Type B pancreatic cell (in vitro differentiated cells): ENCODE measurements at places on chromosomes 2 and 18. TPM values are rescaled to one million over a fixed set of nuclear protein-coding genes. Genes with fewer than 3 reads are reported as not detected.

DNA sequence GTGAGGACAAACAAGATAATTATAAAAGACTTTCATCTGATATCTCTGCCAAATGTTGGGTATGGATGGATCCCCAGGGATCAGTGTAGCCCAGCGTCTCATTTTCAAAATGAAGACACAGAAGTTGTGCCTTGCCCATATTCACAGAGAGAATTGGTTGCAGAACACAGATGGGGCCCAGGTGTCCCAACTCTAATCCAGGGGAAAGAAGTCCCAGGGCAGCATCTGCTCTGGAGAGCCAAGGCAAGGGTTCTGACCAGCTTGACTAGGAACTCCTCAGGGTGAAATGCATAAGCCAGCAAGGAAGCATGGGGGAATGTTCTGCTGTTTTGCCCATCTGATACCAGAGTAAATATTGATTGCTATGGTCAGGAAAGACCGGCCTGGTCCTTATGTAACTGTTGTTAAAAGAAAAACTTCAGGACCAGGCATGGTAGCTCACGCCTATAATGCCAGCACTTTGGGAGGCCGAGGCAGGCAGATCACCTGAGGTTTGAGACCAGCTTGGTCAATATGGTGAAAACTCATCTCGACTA is 68.7 kb upstream of the CABLES1 start:
- no peak for DNase-seq

- no peak for DNase-seq
Observed at GRCh38 chr2:218262237-218262600, 1.4 kb downstream of the GPBAR1 start.

DNA sequence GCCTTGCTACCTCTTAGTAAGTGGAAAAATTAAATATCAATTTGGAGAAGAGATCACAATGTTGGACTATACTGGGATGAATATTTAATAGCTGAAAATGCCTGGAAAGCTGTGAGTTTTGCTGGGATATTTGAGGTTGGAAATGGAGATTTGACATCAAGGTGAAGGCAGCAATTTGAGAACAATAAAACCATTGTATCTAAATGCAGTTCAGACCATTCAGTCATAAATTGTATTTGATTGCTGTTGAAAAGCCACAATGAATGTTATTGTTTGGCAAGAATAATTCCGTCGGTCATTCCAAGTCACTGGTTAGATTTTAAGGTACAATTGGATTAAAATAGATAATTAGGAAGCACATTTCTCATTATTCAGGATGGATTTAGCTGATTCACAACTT is 325.6 kb downstream of the HRH4 start:
- no peak for DNase-seq

DNA sequence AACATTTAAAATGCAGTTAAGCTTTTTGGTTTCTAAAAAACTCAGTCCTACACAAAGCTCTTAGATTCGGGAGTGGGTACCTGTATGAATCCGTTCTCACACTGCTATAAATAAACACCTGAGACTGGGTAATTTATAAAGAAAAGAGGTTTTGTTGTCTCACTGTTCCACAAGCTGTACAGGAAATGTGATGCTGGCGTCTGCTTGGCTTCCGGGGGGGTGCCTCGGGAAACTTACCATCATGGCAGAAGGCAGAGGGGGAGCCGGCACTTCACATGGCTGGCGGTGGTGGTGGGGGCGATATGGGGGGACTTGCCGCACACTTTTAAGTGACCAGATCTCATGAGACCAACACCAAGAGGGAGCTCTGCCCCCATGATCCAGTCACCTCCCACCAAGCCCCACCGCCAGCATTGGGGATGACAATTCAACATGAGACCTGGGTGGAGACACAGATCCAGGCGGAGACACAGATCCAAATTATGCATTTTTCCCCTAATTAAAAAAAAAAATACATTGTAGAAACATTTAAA is 222.5 kb downstream of the GBX2 start:
- DNase-seq, result no peak

Gene TXNL1
- total RNA-seq, result 59.3 and 78.0 TPM in 2 replicates

Gene CFC1
- total RNA-seq, result 25.5 and 27.1 TPM in 2 replicates

Gene MRO
- total RNA-seq, result 1.2 and 8.6 TPM in 2 replicates

- no peak for DNase-seq
Observed at GRCh38 chr2:15736396-15737180, 144.9 kb downstream of the DDX1 start.

Gene UGT1A10
- total RNA-seq, result not detected in 2 replicates

Gene TRIB2
- total RNA-seq, result 40.1 and 90.9 TPM in 2 replicates

- no peak for DNase-seq
Observed at GRCh38 chr2:117085737-117086136, 728.8 kb upstream of the DDX18 start.

Gene POLR1A
- total RNA-seq, result 54.9 and 57.6 TPM in 2 replicates

- DNase-seq, result no peak
Observed at GRCh38 chr2:241509155-241509784, 886 bp upstream of the STK25 start.

- DNase-seq, result no peak
Observed at GRCh38 chr2:20803974-20804373, 18.9 kb downstream of the LDAH start.

Gene SLC9A2
- total RNA-seq, result 6.3 and 10.0 TPM in 2 replicates

Gene GCKR
- 0.65 and 2.2 TPM in 2 replicates for total RNA-seq

Gene FER1L5
- 0.75 TPM in 1 of 2 replicates, not detected in the other for total RNA-seq

Gene PMAIP1
- 16.5 and 24.4 TPM in 2 replicates for total RNA-seq

Gene SLC5A7
- total RNA-seq, result 0.36 and 2.2 TPM in 2 replicates

- no peak for DNase-seq
Observed at GRCh38 chr18:59848002-59848401, 51.8 kb upstream of the PMAIP1 start.

Gene RIT2
- not detected in 2 replicates for total RNA-seq

DNA sequence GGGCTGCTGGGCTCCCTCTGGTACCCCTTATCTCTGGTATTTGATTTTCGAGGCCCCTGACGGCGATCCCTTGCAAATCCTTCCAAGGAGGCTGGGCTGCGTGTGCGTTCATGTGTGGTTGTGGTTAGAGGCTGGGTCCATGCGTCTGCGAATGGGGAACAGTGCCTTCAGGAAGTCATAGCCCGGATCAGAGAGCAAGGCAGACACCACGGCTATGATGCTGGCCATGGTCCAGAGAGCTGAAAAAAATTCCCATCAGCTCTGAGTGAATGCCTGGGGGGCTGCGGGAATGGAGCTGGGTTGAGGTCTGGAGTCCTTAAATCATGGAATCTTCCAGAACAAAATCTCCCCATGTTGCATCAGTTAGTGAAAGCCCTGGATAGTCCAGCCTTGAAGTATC is 145.5 kb downstream of the ACKR3 start:
- DNase-seq, result no peak

GRCh38 chr2:50754514-50754913 is 277.4 kb downstream of the NRXN1 start:
- no peak for DNase-seq

DNA sequence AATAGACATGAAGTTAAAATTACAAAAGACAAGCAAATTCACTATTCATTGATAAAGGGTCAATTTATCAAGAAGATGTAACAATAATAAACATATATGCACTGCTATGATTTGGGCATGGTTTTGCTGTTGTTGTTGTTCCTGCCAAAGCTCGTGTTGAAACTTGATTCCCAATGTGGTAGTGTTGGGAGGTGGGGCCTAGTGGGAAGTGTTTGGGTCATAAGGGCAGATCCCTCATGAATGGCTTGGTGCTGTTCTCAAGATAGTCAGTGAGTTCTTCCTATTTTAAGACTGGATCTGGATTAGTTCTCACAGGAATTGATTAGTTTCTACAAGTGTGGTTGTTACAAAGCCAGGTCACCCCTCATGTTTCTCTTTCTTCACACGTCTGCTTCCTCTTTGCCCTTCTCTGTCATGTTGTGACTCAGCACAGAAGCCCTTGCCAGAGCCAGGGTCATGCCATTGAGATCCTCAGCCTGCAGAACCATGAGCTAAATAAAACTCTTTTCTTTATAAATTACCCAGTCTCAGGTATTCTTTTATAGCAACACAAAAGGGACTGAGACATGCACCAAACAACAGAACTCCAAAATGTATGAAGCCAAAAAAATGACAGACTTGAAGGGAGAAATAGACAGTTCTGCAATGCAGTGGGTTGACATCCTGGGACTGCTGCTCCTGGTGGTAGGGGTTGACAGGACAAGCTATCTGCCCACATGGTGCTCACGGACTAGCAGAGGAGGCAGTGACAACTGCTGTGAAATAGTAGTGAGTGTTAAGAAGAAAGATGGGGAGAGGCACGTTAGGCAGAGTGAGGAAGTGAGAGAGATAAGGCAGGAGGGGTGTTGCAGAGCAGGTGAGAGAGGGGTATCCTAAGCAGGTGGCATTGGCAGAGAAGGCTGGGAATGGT is 18.6 kb upstream of the SKA1 start:
- DNase-seq, result no peak

DNA sequence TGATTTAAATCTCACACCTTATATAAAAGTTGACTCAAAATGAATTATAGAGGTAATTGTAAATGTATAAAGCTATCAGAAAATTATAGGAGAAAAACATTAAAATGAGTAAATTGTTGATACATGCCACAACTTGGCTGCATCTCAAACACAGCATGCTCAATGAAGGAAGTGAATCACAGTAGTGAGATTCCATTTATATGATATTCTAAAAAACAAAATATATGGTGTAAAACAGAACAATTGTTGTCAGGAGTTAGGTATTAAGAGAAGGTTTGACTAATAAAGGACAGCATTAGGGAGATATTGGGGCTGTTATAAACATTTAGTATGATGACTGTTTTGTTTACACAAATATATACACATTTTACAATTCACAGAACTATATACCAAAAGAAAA is 356.6 kb upstream of the CELF4 start:
- DNase-seq, result no peak

DNA sequence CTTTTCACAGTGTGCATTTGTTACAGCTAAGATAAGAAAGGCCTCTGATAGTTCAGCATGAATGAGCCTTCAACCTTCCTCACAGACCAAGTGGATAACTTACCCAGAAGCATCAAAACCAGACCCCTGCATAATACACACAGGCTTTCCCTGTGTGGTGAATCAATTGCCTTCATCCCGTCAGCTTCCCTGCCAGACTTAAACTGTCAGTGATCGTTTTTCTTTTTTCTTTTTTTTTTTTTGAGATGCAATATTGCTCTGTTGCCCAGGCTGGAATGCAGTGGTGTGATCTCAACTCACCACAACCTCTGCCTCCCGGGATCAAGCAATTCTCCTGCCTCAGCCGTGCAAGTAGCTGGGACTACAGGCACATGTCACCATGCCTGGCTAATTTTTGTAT is 20.5 kb upstream of the SLC35F5 start:
- DNase-seq, result no peak

Gene FAM124B
- not detected in 2 replicates for total RNA-seq

DNA sequence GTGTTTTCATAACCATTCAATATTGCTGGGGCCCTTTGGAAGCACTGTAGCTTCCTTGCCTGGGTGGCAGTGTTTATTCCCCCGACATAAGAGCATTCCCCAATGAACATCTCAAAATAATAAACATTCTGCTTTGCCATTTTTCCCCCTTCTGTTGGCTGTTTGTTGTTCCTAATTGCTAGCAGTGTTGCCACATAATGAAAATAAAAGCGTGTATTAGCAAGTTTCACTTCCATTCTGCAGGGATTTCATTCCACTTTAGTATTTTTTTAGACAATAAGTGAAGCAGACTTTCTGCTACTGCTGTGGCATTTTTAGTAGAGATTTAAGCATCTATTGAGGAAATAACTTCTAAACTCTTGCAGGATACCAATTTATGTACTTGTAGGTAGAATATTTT is 154.7 kb upstream of the GALNT13 start:
- no peak for DNase-seq

DNA sequence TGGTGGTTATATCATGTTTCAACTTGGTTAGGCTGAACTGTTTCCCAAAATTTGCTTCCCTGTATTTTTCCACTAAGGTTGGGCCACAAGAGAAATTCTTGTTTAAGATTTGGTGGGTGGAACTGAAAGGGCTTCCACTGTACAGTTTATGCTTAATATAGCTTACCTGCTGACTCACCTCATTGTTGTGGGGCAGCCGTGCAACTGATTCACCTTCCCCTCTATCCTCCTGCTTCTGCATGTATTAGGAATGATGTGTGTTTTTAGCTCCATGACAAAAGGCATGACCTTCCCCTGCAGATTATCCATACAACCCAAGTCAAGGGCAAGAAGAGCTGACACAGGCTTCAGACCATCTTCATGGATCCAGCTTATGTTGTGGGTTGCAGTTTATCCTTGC is 98.4 kb upstream of the GULP1 start:
- DNase-seq, result no peak

DNA sequence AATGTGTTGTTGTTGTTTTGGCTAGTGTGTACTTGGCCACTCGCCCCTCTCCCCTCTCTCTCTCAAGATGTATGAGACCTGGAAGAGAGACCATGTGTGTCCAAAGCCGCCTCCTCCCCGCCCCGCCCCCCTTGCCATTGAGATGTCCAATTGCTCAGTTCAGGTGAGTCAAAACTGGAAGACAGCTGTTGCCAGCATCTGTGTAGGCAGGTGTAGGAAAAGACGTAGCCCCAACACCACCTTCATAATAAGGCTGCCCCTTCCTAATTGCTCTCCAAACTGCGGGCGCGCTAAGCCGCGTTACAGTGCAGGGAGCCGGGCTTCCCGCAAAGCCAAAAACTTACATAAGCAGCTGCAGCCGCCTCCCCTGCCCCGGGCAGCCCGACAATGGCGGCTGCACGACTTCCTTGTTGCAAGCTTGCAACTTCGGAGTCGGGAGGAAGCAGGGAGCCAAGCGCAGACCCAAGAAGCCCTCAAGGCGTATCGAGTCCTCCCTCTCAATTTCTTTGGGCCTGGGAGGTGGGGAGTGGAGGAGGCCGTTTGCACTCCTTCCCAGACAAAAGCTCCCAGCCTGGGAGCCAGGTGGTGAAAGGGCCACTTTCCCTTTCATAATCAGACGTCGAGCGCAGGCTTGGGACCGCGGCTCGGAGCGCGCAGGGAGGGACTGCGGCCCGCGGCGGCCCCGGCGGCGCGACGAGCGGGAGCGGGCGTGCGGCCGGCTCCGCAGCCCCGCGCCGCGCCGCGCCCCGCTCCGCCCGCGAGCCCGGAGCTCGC is 882 bp downstream of the ZBTB14 start:
- peak; percentile 71 for DNase-seq

DNA sequence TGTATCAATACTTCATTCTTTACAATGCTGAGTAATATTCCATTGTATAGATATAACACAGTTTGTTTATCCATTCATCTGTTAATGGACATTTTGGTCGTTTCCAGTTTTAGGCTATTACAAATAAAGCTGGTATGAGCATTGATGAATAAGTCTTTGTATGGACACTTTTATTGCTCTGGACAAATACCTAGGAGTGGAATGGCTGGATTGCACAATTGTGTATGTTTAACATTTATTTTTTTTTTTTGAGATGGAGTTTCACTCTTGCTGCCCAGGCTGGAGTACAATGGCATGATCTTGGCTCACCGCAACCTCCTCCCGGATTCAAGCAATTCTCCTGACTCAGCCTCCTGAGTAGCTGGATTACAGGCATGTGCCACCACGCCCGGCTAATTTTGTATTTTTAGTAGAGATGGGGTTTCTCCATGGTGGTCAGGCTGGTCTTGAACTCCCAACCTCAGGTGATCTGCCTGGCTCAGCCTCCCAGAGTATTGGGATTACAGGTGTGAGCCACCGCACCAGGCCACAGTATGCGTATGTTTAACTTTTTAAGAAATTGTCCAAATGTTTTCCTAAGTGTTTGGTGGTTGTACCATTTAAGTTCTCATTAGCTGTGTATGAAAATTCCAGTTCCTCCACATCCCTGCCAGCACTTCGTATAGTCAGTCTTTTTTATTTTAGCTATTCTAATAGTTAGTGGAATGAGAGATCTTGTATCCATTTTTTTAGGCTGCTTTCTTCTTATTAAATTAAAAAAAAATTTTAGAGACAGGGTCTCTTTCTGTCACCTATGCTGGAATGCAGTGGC is 194.9 kb upstream of the HAAO start:
- DNase-seq, result no peak
